Activated CD4-positive, alpha-beta T cell treated with anti-CD3 and anti-CD28 coated beads, Interleukin-2, amount 50 U/mL, for 4 hours (primary cell): ENCODE measurements at places on chromosomes 13 and 19.

DNA sequence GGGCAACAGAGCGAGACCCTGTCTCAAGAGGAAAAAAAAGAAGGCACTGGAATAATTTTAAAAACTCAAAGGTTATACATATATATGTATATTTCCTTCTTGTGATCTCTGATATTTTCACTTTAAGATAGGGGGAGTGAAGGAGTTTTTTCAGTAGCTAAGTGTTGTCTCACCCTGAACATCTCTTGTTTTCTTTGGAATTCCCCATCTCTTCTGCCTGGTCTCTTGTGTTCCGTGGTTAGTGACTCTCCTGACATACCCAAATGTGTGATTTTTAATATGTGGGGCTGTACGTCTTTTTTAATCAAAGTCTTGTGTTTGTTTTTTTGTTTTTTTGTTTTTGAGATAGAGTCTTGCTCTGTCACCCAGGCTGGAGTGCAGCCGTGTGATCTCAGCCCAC lies 15.3 kb upstream of the KCTD4 start:
- DNase-seq, result no peak

GRCh38 chr13:51731759-51732158 lies 72.2 kb downstream of the DHRS12 start:
- DNase-seq, result no peak

DNA sequence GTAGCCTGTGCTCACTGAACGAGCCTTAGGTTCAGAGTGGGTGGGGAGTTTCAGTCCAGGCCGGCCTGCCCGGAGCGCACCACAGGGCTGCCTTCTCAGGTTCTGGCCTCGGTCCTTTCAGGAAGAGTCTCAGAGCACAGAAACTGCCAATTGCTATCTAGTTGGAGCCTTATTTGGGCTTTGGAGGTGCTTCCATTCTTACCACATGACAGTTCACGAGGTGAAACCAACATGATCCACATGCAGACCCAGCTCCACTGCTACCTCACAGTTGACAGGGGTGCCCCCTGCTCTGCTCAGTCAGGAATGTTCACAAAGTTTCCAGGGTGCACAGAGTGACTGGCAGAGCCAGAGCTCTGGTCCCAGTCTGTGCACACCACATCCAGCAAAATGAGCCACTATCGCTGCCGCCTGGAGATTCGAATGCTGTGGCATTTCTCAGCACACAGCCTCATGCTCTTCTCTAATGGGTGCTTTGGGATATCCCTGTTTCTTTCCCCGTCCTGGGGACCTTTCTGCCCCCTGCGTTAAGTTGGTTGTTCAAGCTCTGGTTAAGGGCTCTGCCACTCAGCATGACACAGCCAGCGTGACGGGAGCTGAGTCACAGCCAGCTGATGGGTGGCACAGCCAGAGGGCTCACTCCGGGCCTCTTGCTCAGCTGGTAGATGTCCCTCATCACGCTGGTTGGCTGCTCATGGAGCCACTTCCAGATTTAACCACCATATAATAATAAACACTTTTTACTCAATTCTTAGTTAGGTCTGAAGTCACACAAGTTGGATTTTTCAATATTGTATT lies 7.5 kb upstream of the SACS start:
- no peak for DNase-seq

GRCh38 chr19:6674868-6675305 lies 4.9 kb upstream of the TNFSF14 start:
- DNase-seq, result peak; percentile 91

GRCh38 chr19:10074153-10074552 lies 12.0 kb upstream of the SHFL start:
- DNase-seq, result peak; percentile 35

- DNase-seq, result no peak
Measured at GRCh38 chr19:14661372-14661924, 13.2 kb downstream of the ADGRE3 start.

- DNase-seq, result no peak
Measured at GRCh38 chr13:45196622-45197021, 4.2 kb downstream of the KCTD4 start.

DNA sequence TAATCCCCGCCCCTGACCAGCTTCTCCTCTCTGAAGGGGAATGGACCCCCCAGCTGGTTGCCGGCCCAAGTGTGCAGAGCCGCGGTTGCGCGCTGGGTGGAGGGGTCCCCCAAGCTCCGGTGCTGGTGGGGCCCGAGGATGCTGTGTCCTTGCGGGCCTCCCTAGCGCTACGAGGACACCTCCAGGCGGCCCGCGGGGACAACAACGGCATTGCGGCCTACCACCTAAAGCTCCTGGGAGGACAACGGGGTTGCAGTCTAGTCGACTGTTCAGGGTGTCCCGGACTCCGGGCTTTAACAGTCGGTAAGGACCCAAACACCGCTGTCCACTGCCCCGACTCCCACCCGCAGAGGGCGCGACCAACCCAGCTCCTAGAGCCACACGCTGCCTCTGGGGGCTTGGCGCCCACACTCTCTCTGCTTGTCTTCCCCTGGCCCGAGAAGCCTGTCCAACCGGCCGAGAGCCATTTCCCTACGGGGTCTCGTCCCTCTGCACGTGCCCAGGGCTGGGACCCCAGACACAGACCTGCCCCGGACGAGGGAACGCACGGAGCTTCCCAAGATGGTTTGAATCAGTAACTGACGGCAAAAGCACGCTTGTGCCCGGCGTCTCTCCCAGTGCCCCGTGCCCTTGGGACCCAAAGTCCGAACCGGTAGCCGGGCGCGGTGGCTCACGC lies 927 bp upstream of the SDHAF1 start:
- no peak for DNase-seq

GRCh38 chr13:107324416-107325204 lies 756.7 kb upstream of the ARGLU1 start:
- DNase-seq, result no peak

DNA sequence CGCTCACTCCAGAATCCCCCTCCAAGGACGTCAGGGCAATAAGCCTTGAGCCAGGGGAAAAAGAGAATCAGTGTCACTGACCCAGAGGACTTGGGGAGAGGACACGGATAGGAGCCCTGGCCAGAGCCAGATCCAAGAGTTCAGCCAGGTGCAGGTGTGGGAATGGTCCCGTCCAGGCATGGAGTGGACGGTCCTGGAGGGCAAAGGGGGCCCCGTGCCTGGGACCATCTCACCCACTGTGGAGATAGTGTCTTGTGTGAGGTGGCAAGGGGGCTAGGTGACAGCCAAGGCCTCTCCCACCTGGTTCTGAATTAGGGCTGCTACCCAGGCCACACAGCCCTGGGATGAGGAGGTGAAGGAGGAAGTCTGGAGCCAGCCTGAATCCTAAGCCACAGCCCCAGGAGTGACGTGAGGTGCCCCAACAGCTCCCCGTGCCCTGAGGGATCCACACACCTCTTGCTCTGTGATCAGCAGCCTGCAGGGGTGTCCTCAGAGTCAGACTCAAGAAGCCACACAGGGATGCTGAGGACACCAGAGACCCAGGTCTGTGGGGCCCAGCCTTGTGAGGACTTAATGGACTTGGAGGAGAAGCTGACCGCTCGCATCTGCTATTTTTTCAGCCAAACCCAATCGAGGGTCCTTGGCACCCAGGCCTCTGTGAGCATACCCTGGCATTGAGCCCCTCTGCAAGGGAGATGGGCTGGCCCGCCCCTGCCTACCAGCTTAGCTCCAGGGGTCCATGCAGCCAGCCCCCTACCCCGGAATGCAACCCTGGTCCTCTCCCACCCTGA lies 16.4 kb upstream of the ZNF14 start:
- no peak for DNase-seq

GRCh38 chr19:53877361-53877766 lies 4.6 kb upstream of the PRKCG start:
- DNase-seq, result no peak

DNA sequence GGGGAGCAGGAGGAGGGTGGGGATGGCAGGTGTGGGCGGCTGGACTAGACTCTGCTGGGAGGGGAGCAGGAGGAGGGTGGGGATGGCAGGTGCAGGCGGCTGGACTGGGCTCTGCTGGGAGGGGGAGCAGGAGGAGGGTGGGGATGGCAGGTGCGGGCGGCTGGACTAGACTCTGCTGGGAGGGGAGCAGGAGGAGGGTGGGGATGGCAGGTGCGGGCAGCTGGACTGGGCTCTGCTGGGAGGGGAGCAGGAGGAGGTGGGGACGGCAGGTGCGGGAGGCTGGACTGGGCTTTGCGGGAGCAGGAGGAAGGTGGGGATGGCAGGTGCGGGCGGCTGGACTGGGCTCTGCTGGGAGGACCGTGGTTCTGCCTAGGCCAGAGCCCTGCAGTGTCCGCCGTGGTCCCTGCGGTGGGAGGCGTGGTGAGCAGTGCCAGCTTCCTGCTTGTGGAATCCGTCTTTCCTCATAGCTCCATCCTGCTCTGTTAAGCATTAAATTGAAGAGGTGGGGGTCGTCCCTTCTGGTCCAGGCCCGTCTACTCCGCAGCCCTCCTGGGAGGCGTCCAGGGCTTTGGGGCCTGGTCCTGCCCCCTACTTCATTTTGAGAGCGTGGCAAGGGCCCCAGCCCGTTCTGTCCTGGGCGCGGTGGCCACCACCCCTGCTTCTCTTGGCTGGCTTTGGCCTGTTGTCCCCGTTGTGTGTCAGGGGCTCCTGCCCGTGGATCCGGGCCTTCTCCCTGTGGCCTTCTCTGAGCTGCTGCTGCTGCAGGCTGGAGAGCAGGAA lies 4.7 kb downstream of the SPPL2B start:
- no peak for DNase-seq

- no peak for DNase-seq
Measured at GRCh38 chr13:22111152-22111783, 440.4 kb downstream of the FGF9 start.

- no peak for DNase-seq
Measured at GRCh38 chr13:26599860-26600259, 42.4 kb downstream of the WASF3 start.

GRCh38 chr19:29260477-29261317 lies 47.7 kb upstream of the UQCRFS1 start:
- DNase-seq, result no peak

- no peak for DNase-seq
Measured at GRCh38 chr19:51693819-51694218, 689 bp downstream of the SPACA6 start.

DNA sequence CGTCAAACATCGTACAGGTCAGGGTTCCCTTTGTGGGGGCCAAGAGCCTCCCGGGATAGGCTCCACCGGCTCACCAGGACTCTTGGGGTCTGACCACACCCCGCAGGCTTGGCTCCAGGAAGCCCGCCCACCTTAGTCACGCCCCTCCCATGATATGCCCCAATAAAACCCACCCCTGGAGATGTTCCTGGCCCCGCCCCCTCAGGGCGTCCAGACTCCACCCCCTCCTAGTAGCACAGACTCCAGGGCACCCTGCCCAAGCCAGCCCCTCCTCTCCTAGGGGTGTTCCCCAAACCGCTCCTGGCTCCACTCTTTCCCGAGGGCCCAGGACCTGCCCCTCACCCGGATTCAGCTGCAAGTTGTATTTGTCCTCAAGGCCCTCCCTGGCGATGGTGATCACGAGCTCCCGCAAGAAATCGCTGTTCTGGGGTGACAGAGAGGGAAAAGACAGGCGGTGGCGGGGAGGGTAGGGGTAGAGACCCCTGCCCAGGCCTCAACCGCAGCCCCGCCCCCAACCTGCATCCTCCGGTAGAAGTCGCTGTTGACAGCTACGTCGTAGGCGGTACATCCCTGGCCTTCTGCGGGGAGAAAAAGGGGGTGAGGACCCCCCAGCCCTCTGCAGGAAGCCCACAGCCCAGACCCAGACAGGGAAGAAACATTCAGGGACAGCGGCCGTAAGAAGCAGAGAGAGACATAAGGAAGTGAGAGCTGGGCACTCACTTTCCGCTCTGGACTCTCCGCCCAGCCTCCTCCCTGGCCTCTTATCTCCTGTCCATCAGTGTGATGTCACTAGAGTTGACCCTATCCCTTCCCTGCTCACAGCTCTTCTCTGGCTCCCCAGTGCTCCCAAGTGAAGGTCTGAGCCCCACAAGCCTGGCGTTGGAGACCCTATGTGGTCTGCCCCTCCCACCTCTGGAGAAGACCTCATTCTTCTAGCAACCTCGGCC lies 3.9 kb downstream of the PIH1D1 start:
- no peak for DNase-seq

GRCh38 chr19:17539238-17540117 lies 16.0 kb upstream of the COLGALT1 start:
- peak; percentile 95 for DNase-seq

DNA sequence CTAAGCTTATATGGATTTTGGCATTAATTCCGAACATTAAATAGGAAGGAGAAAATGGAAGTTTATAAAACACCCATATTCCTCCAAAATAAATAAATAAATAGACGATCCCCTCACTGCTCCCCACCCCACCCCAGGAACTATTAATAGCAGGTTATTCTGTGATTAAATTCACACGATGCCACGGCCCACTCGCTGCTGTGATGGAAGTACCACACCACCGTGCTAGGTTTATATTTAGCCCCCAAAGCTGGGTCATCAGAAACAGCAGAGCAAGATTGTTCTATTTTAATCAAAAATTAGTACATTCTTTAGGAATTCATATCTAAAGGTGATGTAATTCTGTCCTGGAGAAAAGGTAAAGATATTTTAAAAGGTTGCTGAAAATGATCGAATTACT lies 65.4 kb downstream of the CCDC70 start:
- no peak for DNase-seq

DNA sequence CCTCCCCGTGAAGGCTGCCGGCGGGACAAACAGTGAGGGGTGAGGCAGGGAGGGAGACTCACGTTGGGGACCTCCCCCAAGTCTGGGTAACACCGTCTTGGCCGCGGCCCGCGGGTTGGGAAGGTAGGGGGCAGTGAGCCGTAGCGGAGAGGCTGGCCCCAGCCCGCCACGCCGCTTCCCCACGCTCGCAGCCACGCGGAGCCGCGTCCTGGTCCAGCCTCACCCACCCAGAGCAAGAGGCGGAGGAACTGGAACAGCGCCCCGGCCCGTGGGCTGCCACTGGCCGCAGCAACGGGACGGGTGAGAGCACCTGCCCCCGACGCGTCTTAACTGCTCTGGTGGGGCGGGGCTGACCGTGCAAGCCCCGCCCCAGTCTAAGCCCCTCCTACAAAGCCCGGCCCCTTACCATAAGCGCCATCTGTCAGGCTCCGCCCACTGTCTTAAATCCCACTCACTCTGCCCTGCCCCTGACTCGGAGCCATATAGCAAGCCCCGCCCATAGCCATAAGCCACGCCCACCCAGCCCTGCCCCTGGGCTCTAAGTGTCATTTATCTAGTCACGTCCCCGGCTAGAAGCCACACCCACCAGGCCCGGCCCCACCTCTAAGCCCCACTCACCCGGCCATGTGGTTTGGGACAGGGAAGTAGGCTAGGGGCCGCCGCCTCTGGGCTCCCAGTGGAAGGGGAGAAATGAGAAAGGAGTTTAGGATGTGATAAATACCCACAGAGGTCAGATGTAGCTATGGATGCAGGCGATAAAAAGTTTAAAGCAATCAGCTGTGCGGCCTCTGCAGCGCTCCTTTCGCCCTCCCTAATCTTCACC lies 2.1 kb upstream of the CCL25 start:
- peak; percentile 87 for DNase-seq

GRCh38 chr19:19459707-19460251 lies 54.3 kb downstream of the GATAD2A start:
- DNase-seq, result peak; percentile 46

- peak; percentile 24 for DNase-seq
Measured at GRCh38 chr19:39679056-39679790, 23.5 kb downstream of the LGALS16 start.

DNA sequence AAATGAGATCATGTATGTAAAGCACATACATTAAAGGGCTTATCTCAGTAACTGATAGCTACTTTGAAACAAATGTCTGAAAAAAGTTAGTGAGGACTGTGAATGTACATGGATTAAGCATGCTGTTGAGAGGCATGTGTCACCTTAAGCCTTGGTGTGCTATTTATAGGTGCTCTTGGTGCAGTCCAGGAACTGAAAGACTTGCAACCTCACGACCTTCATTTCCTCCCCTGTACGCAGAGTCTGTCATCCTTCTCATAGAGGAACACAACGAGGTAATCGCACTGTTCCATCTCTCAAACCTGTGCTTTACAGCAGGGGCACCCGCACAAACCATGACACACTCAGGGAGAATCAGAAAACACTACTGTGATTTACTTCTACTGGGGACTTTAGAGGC lies 65.6 kb downstream of the UFM1 start:
- no peak for DNase-seq
